ENCODE measurements at places on chromosomes 4 and X.

DNA sequence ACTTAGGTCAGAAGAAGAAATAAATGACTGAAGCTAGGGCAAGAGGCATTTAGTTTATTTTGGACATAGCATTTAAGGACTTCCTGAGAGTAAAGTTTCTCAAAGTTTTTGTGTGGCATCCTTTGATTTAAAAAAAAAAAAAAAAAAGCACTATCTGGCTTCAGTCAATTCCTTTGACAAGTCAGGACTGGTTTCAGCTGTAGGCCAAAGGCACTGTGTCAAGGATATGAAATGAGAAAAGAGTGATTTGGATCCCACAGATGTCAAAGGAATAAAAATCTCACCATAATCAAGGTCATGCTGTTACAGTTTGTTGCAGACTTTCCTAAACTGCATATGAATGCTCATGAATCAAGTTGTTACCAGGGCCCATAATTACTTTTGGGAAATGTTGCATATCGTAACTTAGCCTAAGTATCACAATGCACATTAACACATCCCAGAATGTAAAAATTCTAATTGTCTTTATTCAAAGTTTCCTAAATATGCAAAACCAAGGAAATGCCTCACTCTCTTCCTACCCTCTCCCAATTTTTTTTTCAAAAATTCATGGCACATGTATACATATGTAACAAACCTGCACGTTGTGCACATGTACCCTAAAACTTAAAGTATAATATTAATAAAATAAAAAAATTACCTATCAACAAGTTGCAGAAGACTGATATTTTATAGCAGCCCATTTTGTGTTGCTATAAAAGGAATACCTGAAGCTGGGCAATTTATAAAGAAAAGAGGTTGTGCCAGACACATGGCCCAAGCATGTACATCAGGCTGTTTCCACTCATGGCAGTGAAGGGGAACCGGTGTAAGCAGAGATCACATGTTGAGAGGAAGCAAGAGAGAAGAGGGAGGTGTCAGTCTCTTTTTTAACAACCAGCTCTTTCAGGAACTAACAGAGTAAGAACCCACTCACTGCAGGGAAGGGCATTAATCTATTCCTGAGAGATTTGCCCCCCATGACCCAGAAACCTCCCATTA is 33.7 kb upstream of the ADAMTS3 start:
- no peak for DNase-seq

DNA sequence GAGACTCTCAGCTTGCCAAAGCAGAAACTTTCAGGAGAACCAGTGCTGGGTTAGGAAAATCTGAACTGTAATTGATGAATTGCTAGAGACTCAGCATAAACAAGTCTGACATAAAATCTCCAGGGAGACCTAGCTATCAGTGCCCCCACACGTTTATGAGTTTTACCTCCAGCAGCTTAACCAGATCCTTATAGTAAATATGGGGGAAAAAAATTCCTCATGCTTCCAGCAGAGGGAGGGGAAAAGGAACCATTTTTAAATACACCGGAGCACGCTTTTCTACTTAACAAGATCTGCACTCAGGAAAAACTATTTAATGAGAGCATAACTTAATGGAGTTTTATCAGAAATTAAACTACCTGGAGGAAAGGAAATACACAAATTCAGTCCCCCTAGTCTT is 1040.7 kb upstream of the INTU start:
- DNase-seq = no peak

DNA sequence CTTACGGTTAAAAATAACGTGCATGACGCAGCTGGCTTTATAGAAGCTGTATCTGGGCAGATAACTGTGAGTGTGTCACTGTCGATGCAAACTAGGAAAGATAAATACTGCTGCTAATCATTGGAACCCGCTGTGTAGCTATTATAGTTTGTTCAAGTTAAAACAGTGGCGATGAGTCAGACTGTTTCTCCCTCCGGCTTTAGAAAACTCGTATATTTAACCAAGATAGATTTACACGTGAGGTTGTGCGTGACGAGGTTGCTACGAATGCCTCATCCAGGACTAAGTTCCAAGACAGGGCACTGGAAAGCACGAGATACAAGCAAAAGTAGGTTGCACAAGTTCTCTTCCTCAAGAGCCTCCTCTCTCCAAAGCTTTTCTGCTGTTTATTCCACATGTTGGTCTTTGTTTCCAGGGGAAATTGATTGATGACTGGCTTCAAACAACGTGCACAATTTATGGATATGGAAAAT is 270.7 kb downstream of the FBXW7 start:
- no peak for DNase-seq

- no peak for DNase-seq
Observed at GRCh38 chrX:50723006-50723405, 91.0 kb downstream of the SHROOM4 start.

DNA sequence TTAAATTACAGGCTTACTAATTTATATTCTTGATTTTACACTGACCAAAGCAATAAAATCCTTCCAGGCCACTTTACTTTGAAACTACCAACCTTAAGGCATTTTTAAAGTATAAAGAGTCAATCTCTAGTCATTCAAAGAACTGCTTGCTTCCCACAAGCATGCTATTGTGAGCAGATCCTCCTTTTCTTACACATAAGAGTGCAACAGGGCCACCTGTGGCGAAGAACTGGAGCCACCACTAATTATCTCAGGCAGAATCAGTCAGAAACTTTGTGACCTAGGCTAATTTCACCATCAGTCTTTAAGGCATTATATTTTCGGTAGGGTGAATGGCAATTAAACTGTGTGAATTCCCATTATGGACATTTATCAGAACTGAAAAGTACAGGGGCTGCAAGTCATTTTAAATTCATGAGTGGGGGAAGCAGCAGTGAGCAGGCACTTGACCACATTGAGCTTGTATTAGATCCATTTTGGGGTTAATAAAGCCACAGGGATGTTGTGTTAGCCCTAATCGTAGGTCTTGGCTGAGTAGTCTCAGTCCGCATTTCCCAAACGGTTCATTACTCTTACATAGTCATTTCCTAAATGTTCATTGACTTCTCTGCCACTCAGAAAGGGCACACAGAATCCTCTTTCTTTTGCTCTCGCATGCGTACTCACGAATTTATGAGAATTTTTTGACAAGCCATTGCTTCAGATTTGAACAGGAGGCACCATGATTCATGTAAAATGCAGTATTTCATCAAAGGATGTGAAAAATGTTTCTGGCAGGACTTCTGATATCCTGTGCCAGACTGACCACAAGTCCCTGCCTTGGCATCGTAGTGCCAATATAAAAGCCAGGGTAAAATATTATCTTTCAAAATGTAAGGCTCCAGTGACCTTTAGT is 39.8 kb downstream of the NPY2R start:
- no peak for DNase-seq
